ENCODE measurements at places on chromosomes 2 and 18.
A peak's percentile ranks its signal among the peaks of the same experiment; 100 is the strongest.

- no peak for DNase-seq
Observed at GRCh38 chr2:71798266-71799012, 345.1 kb downstream of the DYSF start.

GRCh38 chr2:191401287-191401686 lies 156.1 kb downstream of the MYO1B start:
- DNase-seq, result no peak

DNA sequence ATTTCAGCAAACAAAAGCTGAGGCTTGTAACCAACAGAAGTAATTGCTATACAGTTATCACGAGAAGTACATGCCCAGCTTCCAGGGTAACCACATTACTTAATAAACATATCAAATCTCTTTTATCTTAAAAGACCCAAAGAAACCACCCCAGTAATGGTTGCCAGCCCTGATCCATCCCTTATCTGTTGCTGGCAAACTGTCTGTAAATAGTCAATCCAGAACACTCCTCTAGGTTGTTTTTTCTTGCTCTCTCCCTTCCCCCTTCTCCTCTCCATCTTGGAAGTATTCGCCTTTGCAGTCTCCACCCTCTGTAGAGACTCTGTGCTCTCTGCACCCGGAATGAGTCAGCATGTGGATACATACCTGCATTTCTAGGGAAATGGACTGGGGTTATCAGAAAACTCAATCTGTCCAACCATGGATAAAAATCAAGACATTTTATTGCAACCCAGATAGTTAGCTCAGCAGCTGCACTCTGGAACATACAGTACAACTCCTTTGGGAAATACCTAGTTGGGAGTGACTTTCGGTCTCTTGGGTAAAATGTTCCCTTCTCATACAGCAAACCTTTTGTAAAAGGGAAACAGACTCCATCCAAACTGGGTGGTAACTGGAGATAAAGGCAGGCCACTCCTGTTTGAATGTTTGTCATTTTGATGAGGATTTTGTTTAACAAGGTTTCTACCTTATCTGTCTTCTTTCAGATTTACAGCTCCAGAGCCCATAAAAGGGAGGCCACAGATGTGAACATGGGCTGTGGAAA lies 123.5 kb upstream of the FOSL2 start:
- peak; percentile 79 for DNase-seq

- no peak for DNase-seq
Observed at GRCh38 chr18:49651033-49651432, 89.2 kb downstream of the LIPG start.

GRCh38 chr18:8358033-8358765 lies 251.0 kb upstream of the RAB12 start:
- DNase-seq, result no peak

- DNase-seq, result no peak
Observed at GRCh38 chr2:223196331-223196730, 144.3 kb downstream of the KCNE4 start.

GRCh38 chr18:36762074-36762473 lies 66.7 kb downstream of the TPGS2 start:
- DNase-seq, result no peak

- DNase-seq, result peak; percentile 57
Observed at GRCh38 chr2:6917071-6917760, at the start of gene RNF144A. TSS of gene RNF144A (plus strand) at chr2:6917412. CDS start at chr2:6996927, 79,515 bp downstream.

- no peak for DNase-seq
Observed at GRCh38 chr2:182827182-182827879, 39.1 kb downstream of the FRZB start.

GRCh38 chr2:182636699-182637098 lies 79.4 kb upstream of the DNAJC10 start:
- no peak for DNase-seq

GRCh38 chr2:64992990-64993389 lies 3.8 kb downstream of the SLC1A4 start:
- no peak for DNase-seq

DNA sequence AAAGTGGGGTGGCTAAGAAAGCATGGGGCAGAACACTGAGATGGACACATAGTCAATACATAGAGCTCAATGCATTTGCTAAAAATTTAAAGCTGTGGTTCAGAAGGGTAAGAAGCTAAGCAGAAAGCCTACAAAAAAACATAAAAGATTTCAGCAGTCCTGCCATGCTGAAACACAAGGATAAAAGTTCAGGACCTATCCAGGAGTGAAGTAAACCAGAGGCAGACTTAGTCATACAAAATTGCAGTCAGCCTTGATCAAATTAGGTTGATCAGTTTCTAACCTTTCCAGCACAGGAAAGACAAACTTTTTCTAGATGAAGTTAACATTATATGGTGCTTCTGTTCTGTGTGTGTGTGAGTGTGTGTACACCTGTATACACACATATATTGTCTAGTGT lies 120.8 kb upstream of the RBMS1 start:
- no peak for DNase-seq

DNA sequence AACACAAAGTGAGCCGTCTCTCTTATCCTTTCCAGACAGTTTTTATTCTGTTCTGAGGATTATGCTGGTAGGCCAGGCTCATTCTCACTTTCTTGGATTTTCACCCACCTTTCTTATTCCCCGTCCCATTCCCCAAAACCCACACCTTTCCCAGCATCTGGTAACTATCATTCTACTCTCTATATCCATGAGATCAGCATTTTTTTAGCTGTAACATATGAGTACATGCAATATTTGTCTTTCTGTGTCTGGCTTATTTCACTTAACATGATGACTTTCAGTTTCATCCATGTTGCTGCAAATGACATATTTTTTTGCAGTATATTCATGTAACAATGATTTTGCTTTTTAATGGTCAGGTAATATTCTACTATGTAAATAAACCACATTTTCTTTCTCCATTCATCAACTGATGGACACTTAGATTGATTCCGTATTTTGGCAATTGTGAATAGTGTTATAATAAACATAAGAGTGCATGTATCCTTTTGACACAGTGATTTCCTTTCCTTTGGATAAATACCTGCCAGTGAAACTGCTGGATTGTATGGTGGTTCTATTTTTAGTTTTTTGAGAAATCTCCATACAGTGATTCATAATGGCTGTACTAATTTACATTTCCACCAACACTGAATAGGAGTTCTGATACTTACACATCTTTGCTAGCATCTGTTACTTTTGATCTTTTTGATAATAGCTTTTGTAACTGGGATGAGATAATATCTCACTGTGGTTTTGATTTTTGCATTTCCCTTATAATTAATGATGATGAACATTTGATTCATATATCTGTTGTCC lies 289.3 kb downstream of the RPRM start:
- DNase-seq, result no peak

DNA sequence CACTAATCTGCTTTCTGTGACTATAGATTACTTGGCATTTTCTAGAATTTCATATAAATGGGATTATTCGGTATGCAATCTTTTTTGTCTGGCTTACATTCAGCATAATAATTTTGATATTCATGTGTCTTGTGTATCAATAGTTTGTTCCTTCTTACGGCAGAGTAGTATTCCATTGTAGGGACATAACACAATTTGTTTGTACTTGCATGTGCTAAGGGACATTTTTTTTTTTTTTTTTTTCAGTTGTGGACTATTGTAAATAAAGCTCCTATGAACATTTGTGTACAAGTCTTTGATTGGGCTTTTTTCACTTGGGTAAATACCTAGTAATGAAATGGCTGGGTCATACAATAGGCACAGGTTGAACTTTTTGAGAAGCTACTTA lies 45.1 kb downstream of the ARL5A start:
- no peak for DNase-seq

- DNase-seq, result no peak
Observed at GRCh38 chr2:72191441-72191840, 43.8 kb upstream of the CYP26B1 start.

- no peak for DNase-seq
Observed at GRCh38 chr2:120531365-120531764, 185.4 kb downstream of the INHBB start.

- DNase-seq, result no peak
Observed at GRCh38 chr2:99127981-99128380, 13.5 kb upstream of the C2orf15 start.

GRCh38 chr2:28134857-28135256 lies 244.3 kb downstream of the BABAM2 start:
- no peak for DNase-seq

DNA sequence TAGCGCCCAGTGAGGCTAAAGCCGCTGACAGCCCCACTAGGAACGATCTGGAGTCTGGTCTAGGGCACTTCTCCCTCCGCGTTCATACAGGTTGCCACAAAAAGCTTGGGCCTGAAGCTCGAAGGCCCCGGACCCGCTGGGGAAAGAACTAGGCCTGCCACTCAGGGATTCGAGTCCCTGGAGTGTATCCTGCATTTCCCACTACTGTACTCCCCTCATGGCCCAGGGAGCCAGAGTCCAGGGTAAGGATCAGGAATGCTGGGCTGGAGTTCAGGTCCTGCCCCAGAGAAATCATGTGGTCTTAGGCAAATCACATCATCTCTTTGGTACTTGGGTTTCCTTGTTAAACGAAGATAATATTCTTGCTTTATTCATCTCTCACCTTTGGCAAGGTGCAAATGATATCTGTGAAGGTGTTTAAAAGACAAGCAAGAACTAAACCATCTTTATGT lies 1.4 kb upstream of the ZFP36L2 start:
- DNase-seq, result no peak

- DNase-seq, result no peak
Observed at GRCh38 chr2:108417254-108417653, 31.8 kb upstream of the GCC2 start.

DNA sequence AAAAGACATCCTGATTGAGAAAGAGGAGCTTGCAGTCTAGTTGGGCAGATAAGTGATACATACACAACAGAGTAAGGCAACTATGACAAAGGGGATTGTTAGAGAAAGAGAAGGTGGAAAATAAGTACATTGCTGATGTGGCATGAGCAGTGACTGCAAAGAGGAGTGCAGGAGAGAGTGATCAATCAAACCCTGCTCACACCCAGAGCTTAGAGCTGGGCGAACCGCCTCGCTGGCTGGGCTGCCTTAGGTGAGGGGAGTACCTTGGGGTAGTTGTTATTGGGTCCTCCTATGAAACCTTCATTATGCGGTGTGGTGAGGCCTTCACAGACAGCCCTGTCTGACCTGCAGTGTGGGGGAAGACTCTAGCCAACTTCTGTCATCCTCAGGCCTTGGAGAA lies 161.7 kb downstream of the FHOD3 start:
- DNase-seq, result no peak

GRCh38 chr18:22391407-22392345 lies 26.0 kb downstream of the CTAGE1 start:
- DNase-seq, result peak; percentile 78

DNA sequence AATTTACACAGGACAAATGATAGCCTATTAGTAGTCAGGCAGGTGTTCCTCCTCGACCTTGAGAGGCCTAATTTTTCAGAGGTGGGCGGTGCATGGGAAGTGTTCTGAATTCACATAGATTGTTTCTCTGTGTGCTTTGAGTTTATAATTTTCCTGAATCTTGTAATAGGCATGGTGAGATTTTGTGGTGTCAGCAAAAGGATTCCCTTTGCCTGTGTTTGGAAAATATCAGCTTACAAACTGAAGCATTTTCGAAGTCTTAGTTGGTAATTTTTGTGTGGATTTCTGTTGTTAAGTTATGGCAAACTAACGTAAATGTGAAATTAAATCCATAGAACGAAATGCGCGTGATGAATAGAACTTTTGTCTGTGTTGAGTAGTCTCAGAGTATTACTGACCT lies 194.0 kb upstream of the RBMS1 start:
- DNase-seq, result no peak

- DNase-seq, result peak; percentile 36
Observed at GRCh38 chr2:101400048-101400447, 12.7 kb upstream of the CREG2 start.

- DNase-seq, result no peak
Observed at GRCh38 chr2:141633132-141633531, 497.7 kb downstream of the LRP1B start.

Data from colonic mucosa (tissue), 4 donors.